Activated CD4-positive, alpha-beta T cell treated with anti-CD3 and anti-CD28 coated beads, Interleukin-2, amount 10 ng/mL, durations not matched to agents 7 days and 5 days (primary cell): ENCODE measurements at places on chromosomes 12 and 14.

- no peak for DNase-seq
These were observed 267.7 kb upstream of the DIO3 start for GRCh38 chr14:101293605-101294004.

GRCh38 chr12:65895759-65896656 is 71.7 kb downstream of the HMGA2 start:
- DNase-seq, result no peak

GRCh38 chr12:41552588-41552987 is 364.5 kb downstream of the PDZRN4 start:
- DNase-seq, result no peak

DNA sequence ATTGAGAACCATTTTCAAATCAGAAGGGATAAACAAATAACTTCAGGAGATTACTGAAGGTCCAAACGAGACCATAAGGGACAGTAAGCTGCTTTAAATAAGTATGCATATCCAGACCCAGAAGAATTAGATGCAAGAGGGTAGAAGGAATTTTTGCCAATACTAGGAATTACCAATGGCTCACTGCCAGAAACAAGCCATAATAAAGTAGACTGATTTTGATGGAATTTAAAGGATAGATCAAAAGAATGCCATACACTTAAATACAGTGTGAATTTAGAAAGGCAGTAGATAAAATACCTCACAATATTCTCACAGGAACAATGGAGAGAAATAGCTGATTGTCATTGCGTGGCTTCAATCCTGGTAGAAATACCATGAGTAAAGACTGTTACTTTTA is 5.3 kb downstream of the ANKS1B start:
- DNase-seq, result no peak

GRCh38 chr12:13941258-13942249 is 39.8 kb downstream of the GRIN2B start:
- no peak for DNase-seq

GRCh38 chr12:95224202-95225170 is 6.9 kb downstream of the VEZT start:
- no peak for DNase-seq

DNA sequence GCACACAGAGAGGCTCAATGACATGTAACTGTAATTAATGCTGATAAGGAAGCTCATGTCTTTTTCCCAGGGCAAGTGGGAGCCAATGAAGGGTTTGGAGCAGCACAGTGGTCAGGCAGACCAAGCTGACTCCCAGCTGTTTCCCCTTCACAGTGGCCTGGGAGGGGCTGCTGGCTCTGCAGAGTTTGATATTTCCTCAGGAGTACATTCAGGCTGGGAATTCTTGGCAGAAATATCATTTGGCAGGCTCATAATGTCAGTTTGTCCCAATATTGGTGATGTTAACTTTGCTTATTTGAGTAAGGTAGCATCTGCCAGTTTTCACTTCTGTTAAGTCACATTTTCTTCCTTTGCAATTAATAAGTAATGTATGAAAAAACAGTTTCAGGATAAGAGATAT is 247.0 kb downstream of the EMP1 start:
- DNase-seq, result no peak

- no peak for DNase-seq
These were observed 14.8 kb upstream of the GABARAPL1 start for GRCh38 chr12:10197879-10198278.

DNA sequence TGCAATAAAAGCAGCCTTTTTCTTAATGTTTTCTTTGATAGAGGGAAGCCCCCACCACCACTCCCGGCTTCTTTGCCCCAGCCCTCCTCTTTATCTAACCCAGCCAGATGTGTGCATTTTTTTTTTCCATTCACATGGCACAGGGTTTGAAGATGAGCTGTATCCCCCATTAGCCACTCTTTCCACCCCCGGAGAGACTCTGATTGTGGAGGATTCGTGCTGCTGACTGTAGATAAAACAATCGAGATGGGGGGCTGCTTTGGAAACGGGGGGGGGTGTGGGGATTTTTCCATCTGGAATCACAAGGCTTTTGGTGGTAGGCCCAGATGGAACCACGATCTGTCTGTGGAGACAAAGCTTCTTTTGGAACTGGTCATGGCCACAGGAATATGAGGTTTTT is 46.2 kb upstream of the VASH1 start:
- DNase-seq, result no peak

GRCh38 chr14:50874757-50875156 is 2.9 kb downstream of the ABHD12B start:
- DNase-seq, result no peak

GRCh38 chr12:123106640-123107359 is 44.1 kb downstream of the PITPNM2 start:
- peak; percentile 79 for DNase-seq

- DNase-seq, result no peak
These were observed 364.3 kb downstream of the TMEM121 start for GRCh38 chr14:105890474-105891220.
